ENCODE measurements at places on chromosomes 13 and 19. TPM values are rescaled to one million over a fixed set of nuclear protein-coding genes. Genes with fewer than 3 reads are reported as not detected.

GRCh38 chr13:27592865-27593264 is 27.5 kb downstream of the LNX2 start:
- no peak for DNase-seq

- no peak for DNase-seq
Observed at GRCh38 chr19:13281567-13282291, 131.5 kb downstream of the IER2 start.

Gene NLRP5
- not detected for total RNA-seq

Gene POSTN
- 69.5 TPM for total RNA-seq

DNA sequence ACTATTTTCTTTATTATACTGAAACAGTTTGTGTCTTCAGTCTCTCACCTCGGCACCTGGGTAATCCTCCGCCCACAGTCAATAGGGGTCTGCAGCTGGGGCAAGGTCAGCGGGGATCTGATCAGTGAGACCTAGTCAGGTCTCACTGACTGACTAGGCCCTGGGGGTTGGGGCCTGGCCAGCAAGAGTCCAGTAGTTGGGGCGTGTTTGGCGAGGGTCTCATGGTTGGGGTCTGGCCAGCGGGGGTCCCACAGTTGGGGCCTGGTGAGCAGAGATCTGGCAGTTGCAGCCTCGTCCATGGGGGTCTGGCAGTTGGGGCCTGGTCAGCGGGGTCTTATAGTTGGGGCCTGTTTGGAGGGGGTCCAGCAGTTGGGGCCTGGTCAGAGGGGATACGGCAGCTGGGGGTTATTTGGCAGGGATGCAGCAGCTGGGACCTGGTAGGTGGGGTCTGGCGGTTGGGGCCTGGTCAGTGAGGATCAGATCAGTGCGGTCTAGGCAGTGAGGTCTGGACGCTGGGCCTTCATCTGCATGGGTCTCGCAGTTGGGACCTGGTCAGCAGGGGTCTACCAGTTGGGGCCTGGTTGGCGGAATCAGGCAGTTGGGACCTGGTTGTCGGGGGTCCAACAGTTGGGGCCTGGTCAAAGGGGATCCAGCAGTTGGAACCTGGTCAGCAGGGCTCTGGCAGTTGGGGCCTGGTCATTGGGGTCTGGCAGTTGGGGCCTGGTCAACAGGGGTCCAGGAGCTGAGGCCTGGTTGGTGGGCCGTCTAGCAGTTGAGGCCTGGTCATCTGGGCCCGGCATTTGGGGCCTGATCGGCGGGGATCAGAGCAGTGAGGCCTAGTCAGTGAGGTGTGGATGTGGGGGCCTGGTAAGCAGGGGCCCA is 61.1 kb upstream of the TPM4 start:
- DNase-seq: no peak

Gene GRK1
- not detected for total RNA-seq

DNA sequence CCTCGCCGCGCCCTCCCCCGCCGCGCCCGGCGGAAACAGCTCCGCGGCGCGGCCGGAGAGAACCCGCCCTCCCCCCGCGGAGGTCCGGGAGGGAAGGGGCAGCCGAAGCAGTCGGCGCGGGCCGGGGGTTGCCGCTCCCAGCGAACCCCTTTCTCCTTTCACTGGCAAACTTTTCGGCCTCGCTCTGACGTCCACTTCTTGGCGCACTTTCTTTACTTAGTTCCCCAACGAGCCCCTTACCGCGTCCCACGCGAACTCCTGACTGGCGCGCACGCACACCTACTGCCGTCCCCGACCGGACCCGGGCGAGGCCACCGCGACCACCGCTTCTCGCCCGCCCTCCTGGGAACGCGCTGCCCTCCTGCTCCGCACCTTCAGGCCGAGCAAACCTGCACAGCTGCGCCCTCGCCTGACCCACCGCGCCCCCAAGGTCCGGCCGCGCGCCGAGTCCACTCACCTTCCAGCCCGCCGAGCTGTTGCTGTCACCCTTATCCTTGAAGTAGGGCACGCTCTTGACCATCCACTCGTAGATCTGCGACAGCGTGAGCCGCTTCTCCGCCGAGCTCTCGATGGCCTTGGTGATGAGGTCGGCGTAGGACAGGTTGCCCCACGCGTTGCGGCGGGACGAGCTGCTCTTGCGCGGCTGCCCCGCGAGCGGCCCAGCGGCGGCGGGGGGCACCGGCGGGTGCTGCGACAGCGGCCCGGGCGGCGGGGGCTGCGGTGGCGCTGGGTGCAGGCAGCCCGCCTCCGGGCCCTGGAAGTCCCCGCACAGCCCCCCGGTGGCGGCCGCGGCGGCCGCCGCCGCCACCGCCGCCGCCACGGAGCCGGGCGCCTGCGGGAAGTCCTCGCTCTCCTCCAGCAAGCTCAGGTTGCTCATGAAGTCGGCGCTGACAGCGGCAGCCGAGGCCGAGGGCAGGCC is 1.1 kb downstream of the FOXO1 start:
- peak; percentile 54 for DNase-seq

DNA sequence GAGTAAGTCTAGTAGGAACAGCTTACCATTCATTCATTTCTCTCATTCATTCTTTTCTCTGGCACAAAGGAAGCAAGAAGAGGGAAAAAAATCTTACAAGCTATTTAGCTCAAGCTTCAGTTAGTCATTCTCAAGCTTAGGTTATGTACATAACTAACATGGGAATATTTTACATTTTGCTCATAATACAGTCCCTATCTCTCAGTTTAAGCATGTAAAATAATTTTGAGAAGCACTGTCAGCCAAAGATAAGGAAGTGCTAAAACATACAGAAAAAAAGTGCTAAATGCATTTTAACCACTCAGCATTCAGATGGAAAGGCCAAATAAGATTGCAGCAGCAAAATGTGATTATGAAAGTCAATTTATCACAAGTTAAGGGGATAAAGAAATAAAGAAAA is 7.9 kb downstream of the RBM26 start:
- no peak for DNase-seq

GRCh38 chr13:41196620-41197019 is 2.3 kb upstream of the KBTBD7 start:
- DNase-seq: no peak

GRCh38 chr13:75195495-75196146 is 286.3 kb downstream of the TBC1D4 start:
- DNase-seq: no peak

DNA sequence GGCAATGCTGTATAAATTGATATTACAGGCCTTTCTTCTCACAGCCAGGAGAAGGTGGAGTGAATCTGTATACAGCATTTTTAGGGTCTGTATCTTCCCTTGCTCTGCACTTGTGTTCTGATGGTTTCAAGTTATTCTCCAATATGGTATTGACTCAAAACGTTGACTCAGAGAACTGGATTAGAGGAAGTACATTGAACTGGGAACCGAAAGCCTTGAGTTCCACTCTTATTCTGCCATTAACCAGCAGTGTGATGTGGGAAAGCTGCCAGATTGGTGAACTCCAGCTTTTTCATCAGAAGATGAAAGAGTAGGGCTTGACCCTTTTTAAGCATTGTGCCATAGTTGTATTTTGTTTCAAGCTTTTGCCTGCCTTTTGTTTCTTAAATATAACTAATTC is 167.7 kb downstream of the SPRY2 start:
- DNase-seq: no peak

DNA sequence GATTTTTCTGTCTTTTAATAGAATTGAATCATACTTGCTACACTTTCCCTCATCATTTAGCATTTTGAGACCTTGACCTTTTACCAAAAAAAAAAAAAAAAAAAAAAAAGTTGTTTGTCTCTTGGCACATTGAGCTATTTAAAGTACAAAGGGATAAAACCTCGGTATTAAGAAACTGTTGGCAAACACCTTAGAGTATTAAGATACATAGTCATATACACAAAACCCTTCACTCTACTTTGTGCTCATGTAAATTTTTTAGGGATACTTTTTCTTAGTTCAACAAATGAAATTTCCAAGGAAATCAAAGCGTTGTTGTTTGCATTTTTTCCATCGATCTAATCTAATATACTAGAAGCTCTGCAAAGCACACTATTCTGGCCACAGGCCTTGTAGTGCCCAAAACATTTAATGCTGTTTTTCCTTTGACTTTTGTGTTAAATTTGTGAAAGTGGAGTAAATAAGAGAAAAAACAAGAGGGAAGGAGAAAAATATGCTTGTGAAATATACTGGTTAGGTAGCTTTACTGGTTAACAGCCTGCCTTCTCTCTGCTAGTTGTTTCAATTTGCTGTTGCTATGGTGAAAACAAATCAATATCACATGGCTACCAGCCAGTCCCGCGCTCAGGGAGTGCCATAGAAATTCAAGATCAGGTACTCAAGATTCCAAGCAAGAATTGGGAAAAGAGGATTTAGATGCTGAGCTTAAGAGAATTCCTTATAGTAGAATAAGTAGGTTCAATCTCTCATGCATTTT is 2.6 kb downstream of the MBNL2 start:
- no peak for DNase-seq

Gene TLE6
- 3.6 TPM for total RNA-seq

GRCh38 chr13:107778094-107778493 is 437.2 kb downstream of the LIG4 start:
- no peak for DNase-seq
